Right lobe of liver (tissue), 6 donors: ENCODE measurements at places on chromosomes 7 and 10. TPM values are rescaled to one million over a fixed set of nuclear protein-coding genes. Genes with fewer than 3 reads are reported as not detected.

CNNM1 gene
- total RNA-seq = 0.27 TPM

DNA sequence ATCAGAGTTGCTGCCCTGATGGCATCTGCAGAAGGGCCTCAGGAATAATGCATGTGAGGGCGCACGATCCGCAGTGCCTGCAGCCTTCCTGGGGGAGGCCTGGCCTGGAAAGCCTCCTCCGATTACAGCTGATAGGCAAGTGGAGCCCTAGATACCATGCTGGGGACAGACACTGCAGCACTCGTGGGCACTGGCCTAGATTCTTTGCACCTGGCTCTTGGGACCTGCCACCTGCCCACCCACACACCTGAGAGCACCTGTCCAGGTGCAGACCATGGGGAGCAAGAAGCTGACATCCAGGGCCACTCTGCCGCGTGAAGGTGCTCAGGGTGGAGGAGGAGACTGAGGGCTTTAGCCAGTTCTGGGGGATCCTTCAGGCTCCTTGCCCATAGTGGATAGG, 14.8 kb downstream of the YKT6 start:
- H3K4me3 ChIP-seq = no peak overlapping the region
- no peaks in the 10 kb centered on the region for H3K4me1 ChIP-seq
- H3K36me3 ChIP-seq = peaks cover 21% of the 10 kb centered on the region
- DNase-seq = no peak
- H3K27me3 ChIP-seq = no peaks in the 10 kb centered on the region

GRCh38 chr7:41716691-41717090, 13.8 kb upstream of the INHBA start:
- no peaks in the 10 kb centered on the region for H3K36me3 ChIP-seq
- H3K27ac ChIP-seq = no peak overlapping the region
- no peaks in the 10 kb centered on the region for H3K27me3 ChIP-seq
- no peak overlapping the region for H3K4me3 ChIP-seq

DNA sequence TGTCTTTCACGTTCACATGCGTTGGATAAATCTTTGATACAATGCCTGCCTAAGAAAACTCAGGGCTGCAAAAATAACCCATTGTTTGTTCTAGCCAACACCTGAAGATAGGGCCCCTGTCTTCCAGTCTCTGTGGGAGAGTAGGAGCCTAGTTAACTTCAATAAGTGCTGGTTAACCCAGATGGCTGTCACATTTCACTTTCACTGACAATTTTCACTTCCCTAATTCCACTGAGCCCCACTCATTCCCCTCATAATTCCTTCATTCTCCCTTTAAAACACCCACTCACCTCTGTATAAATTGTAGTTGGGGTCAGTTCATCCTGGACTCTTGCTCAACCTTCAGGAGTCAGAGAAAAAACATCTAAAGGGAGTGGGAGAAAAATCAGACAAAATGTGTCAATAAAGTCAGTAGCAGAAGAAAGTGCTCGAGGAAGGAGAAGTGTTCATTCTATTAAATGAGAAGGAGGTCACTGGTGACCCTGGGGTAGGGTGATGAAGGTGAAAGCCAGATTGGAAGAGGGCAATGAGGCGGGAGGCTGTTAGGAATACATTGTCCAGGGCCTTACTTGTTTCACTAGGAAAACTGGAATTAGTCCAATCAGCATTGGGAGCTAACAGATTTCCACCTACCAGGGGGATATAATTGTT, 51.2 kb upstream of the ABI1 start:
- no peaks in the 10 kb centered on the region for H3K27me3 ChIP-seq
- no peak overlapping the region for H3K4me3 ChIP-seq
- H3K27ac ChIP-seq = no peak overlapping the region

DNA sequence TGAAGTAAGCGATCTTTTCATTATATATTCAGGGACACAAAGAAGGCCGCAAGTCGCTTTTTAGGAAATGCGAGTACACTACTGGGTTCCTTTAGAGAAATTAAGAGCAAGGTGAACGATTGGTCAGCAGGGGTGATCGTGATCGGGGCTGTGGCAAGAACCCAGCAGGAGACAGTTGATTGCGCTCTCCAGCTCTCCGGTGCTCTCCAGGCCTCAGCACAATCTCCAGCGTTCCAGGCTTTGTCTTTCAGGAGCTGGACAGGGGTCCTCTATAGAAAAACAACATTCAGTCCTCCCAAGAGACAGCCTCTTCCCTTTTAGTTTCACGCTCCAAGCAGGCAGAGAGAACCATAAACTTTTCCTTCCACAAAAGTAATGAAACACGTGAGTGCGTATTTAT, 170.5 kb upstream of the KLF6 start:
- no peaks in the 10 kb centered on the region for H3K27me3 ChIP-seq
- no peaks in the 10 kb centered on the region for H3K4me1 ChIP-seq
- DNase-seq = no peak
- H3K4me3 ChIP-seq = no peak overlapping the region

GRCh38 chr10:9596368-9596920, 1421.2 kb upstream of the CELF2 start:
- no peak for DNase-seq
- H3K36me3 ChIP-seq = no peaks in the 10 kb centered on the region
- no peaks in the 10 kb centered on the region for H3K4me1 ChIP-seq
- H3K4me3 ChIP-seq = no peak overlapping the region
- no peak overlapping the region for H3K27ac ChIP-seq

- H3K4me3 ChIP-seq = no peak overlapping the region
- no peaks in the 10 kb centered on the region for H3K4me1 ChIP-seq
- H3K27ac ChIP-seq = peak overlapping the region; percentile 58
- H3K27me3 ChIP-seq = no peaks in the 10 kb centered on the region
- no peak for DNase-seq
Observed at GRCh38 chr7:50728184-50728583, 54.5 kb downstream of the GRB10 start.

- DNase-seq = no peak
- no peaks in the 10 kb centered on the region for H3K27me3 ChIP-seq
- H3K36me3 ChIP-seq = no peaks in the 10 kb centered on the region
- no peaks in the 10 kb centered on the region for H3K4me1 ChIP-seq
Observed at GRCh38 chr7:7761974-7762779, 43.8 kb upstream of the RPA3 start.

GRCh38 chr10:60703266-60704041, 74.8 kb upstream of the CDK1 start:
- no peaks in the 10 kb centered on the region for H3K27me3 ChIP-seq
- H3K36me3 ChIP-seq = no peaks in the 10 kb centered on the region
- no peak overlapping the region for H3K4me3 ChIP-seq
- DNase-seq = no peak
- H3K27ac ChIP-seq = no peak overlapping the region

EPHB4 gene
- total RNA-seq = 36.8 TPM

- H3K36me3 ChIP-seq = no peaks in the 10 kb centered on the region
- H3K4me3 ChIP-seq = no peak overlapping the region
- peak overlapping the region; percentile 29 for H3K27ac ChIP-seq
- no peaks in the 10 kb centered on the region for H3K4me1 ChIP-seq
Observed at GRCh38 chr10:60099998-60100747, 193.8 kb upstream of the CCDC6 start.

GRCh38 chr7:42572056-42572455, 335.0 kb upstream of the GLI3 start:
- no peak overlapping the region for H3K4me3 ChIP-seq
- no peaks in the 10 kb centered on the region for H3K4me1 ChIP-seq
- no peak overlapping the region for H3K27ac ChIP-seq
- H3K36me3 ChIP-seq = no peaks in the 10 kb centered on the region

FGFR2 gene
- 28.0 TPM for total RNA-seq

POLR2J2 gene
- 6.5 TPM for total RNA-seq

GRCh38 chr7:69757528-69757927, 159.3 kb downstream of the AUTS2 start:
- no peaks in the 10 kb centered on the region for H3K36me3 ChIP-seq
- no peak for DNase-seq
- no peak overlapping the region for H3K27ac ChIP-seq
- no peak overlapping the region for H3K4me3 ChIP-seq
- no peaks in the 10 kb centered on the region for H3K4me1 ChIP-seq
- no peaks in the 10 kb centered on the region for H3K27me3 ChIP-seq
